NCI-H2107 (cell line): ENCODE measurements at places on chromosomes 2 and 18.

DNA sequence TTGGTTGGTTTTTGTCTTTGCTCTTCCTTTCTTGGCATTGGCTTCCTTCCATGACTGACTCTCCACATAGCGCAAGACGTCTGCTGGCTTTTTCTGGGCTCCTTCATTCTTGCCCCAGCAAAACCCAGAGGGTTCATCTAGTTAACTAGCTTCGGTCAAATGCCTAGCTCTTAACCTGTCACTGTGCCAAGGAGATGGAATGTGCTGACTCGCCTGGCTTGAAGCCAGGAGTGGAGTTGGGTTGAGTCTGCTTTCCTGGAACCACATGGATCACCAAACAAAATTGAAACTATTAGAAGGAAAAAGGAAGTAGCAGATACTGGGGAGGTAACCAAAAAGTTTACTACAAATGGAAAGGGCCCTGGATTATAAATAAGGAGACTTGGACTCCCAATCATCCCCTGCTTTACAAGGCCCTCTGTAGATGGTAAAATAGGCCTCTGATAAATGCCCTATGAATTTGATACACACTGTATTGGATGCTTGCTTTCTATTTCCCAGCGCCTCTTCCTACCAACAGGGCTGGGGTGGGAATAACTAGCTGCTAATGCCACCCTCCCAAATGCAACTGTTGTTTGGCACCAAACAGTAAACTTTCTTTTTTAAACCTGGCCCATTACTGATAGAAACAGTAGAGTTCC is 11.3 kb downstream of the MALT1 start:
- no peak for DNase-seq

- DNase-seq: no peak
Observed at GRCh38 chr2:30869988-30870387, 62.7 kb upstream of the CAPN13 start.

- DNase-seq: no peak
Observed at GRCh38 chr18:12085786-12086185, 7.9 kb upstream of the ANKRD62 start.

GRCh38 chr18:11518788-11519685 is 90.4 kb upstream of the SLC35G4 start:
- peak; percentile 1 for DNase-seq

DNA sequence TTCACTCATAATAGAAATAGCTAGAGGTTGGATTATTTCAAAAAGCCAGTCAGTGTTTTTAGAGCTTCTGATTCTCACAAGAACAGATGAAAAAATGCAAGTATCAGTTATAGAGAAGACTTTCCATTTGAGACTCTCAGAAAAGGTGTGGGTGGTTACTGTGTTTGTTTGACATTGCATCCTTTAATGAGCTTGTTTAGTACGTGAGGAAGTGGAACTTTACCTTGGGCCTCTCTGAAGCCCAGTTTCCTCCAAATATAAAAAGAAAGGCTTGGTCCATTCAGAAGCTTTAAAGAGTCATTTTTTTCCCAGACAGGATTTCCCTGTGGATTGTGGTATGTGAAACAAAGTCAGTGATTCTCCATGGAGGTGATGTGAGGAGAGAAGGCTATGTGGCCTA is 89.9 kb upstream of the RANBP2 start:
- DNase-seq: no peak

GRCh38 chr2:63853527-63854310 is 12.0 kb downstream of the UGP2 start:
- DNase-seq: no peak

DNA sequence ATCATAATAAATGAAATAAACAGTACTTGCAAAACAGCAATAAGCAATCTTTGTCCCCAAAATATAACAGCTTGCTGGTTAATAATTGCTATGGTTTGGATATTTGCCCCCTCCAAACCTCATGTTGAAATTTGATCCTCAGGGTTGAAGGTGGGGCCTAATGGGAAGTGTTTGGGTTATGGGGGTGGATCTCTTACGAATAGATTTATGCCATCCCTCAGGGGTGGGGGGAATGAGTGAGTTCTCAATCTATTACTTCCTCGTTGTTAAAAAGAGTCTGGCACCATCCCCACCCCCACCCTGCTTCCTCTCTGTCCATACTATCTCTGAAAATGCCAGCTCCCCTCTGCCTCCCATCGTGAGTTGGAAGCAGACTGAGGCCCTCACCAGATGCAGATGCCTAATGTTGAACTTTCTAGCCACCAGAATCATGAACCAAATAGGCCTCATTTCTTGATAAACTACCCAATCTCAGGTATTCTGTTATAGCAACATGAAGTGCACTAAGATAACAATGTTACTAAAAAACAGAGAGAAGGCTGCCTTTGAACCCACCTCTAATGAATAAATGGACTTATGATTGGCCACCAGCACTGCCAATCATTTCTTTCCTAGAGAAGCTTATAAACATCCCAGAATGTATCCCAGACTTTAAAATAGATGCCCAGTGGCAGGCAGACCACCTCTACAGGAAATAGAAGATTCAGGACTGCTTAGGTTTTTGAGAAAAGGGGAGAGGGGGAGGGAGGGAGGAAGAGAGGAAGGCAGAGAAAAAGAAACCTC is 90.1 kb downstream of the ALPK2 start:
- no peak for DNase-seq

DNA sequence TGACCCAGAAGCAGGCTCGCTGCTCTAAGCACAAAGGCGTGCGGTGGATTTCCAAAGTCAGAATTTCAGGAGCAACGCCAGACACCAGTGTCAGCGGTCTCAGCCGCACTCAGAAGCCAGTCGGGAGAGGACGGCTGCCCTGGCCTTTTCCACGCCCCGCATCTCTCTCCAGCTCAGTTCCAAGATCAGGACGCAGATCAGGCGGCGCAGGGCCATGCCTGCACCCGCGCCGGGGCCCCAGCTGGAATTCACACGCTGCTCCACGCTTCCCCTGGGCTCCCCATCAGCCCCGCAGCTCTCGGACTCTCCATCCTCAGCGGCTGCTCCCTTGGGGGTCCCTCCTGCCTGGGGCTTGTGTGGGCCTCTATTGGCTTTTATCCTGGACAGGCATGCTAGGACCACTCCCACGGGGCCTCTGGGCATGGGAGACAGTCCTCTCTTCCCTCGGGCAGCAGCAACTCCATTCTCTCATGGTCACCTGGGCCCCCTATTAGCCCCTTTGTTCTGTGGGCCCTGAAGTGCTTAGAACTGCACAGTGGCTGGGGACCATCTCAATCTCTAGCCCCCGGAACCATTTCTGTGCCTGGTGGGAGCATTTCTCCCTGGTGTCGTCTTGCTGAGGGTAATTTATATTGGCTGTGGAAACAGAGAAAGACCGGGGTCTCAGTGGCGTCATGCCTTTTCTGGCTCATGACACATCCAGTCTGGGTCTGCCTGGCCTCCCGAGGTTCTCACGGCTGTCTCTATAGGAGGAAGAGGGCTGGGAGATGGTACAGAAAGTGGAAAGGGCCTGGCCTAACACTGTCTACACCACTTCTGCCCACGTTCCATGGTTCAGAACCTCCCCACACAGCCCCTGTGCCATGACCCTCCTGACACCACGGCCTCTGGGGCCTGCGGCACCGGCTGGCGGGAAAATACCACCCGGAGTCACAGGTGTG is 14.9 kb upstream of the TMEM18 start:
- no peak for DNase-seq

- no peak for DNase-seq
Observed at GRCh38 chr2:159501743-159502142, 114.6 kb downstream of the BAZ2B start.

- DNase-seq: no peak
Observed at GRCh38 chr18:49846361-49846662, 33.0 kb upstream of the ACAA2 start.

DNA sequence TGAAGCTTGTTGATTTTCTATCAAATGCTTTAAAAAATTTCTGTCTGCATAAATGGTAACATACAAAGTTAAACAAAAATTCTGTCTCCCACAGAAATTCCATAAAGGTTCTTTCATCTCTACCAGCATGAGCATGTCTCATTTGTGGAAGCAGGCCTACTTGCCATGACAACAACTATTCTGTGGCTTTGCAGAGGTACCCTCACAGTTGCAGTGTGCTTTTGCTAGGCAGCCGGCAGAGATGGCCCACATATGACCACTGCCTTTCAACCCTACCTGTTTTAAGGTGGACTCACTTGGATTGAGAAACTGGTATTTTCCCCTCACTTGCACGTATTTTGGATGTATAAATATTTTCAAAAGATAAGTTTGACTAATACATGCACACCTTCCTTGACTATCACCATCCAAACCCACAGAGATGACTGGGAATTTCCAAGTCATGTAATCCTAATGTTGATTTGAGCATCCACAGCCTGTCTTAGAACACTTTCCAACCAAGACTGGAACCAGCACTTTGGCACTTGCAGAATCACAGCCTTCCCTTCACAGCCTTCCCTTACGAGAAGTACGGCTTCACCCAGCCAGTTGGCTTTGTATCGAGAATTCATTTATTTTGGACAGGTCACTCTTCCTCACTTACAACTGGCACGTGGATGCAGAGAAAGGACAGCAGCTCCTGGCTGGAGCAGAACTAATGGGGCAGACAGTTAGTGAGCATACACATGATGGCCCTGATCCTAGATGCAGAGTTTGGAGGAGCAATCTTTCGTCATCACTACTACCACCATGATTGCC is 9.3 kb upstream of the FHL2 start:
- no peak for DNase-seq

DNA sequence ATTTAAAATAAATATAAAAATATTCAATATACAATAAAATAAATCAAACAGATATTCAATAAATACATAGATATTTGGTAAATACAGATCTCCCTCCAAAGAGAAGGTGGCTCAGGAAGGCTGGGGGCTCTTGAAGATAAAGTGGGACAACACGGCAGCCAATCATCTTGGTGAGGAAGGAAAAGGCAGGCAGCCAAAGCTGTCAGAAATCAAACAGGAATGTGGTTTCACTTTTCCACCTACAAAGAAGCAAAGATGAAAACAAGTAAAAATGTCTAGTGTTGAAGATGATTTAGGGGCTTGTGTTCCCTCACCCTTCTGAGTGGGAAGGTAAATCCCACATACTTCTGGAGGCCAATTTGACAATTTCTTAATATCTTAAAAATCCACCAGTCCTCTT is 85.7 kb downstream of the B3GNT2 start:
- no peak for DNase-seq

- no peak for DNase-seq
Observed at GRCh38 chr2:89784960-89785359, 1093.5 kb downstream of the RPIA start.
